ENCODE measurements at places on chromosomes 16 and 17.

GRCh38 chr16:87542531-87543102 lies 49.8 kb upstream of the ZCCHC14 start:
- DNase-seq = no peak

DNA sequence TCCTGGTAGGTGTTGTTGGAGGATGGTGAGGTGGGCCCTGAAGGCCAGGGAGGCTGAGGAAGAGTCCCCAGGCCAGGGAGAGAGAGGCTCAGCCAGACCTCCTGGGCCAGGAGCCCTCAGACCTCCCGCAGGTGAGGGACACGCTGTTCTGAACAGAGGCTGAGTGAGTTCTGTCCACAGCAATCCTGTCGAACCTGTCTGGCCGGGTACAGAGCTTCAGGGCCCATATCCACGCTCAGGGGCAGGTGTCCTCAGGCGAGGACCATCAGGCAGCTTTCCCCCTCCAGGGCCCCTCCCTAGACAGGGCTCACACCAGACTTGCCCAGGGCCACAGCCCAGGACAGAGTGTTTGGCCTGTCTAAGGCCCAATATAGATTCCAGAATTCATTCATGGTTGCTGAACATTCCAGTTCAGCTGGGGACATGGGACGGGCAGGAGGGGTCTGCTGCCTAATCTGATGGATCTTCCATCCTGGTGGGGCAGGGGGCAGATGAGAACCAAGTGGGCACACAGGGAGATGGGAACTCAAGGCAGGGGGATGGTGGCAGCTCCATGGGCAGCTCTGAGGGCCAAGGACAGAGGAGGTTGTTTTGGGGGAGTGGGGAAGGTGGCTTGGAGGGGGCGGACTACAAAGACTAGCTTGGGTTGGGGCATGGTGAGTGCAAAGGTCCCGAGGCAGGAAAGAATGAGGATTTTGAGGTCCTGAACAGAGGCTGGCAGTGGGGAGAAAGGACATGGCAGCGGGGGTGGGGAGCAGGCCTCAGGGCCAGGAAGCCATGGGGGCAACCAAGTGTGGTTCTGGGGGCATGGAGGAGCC lies 23.4 kb upstream of the MPRIP start:
- DNase-seq = no peak

- DNase-seq = no peak
Measured at GRCh38 chr16:67260426-67261063, 11.8 kb downstream of the SLC9A5 start.

DNA sequence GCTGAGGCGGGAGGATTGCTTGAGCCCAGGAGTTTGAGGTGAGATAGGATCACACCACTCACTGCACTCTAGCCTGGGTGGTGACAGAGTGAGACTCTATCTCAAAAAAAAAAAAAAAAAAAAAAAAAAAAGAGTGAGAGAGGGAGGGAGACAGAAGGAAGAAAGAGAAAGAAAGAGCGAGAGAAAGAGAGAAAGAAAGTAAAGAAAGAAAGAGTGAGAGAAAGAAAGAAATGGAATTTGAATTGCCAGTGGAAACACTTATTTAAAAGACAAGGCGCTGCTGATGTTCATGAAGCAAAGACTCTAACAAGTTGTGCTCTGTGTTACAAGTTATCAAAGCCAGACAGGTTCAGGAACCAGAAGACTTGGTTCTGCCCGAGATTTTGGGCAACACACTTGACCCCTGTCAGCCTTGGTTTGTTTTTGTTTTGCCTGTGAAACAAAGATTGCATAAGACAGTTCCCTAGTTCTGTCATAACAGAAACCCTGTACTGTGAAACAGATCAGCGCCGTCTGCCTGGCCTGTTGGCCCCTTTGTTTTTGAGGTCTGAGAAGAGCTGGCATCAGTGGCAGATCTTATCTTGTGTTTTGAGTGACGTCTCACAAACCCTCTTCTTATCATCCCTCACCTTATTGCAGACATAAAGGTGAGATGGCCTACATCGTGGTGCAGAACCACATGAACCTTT lies 55.4 kb upstream of the ENDOV start:
- DNase-seq = no peak

GRCh38 chr17:34146440-34147043 lies 108.5 kb upstream of the CCL2 start:
- DNase-seq = peak; percentile 57

- no peak for DNase-seq
Measured at GRCh38 chr17:39852239-39852638, 11.9 kb downstream of the IKZF3 start.

GRCh38 chr17:32174889-32175288 lies 32.6 kb downstream of the RHOT1 start:
- DNase-seq = no peak

DNA sequence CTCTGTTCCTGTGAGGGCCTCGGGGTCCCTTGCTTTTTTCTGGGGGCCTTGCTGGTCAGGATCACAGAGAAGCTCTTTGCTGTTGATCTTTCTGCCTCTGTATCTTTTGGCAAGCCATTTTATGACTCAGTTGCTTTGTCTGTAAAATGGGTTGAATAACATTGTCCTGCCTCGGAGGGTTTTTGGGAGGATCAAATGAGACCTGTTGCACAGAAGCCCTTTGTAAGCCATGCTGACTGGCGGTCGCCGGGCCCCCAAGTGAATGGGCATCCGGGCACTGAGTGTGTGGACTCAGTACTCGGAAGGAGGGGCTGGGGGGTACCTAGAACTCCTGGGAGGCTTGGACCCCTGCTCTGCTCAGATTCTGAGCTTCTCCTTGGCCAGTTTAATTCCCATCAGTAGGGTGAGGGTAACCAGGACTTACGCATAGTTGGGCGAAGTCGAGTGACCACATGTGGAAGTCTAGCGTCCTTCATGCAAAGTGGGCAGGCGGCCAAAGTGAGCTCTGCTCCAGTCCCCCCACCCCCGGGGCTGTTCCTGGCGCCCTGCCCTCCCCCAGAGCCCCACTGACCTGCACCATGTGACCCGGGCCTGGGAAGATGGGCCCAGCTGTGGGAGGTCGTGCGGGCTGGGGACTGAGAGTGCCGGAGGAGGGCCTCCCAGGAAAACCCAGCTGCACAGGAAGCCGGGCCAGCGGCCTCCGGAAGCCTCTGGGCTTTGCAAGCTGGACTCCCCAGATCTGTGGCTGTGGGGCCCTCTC lies 284.0 kb downstream of the SEC14L1 start:
- no peak for DNase-seq

GRCh38 chr16:89446136-89446974 lies 44.0 kb downstream of the ANKRD11 start:
- peak; percentile 53 for DNase-seq

DNA sequence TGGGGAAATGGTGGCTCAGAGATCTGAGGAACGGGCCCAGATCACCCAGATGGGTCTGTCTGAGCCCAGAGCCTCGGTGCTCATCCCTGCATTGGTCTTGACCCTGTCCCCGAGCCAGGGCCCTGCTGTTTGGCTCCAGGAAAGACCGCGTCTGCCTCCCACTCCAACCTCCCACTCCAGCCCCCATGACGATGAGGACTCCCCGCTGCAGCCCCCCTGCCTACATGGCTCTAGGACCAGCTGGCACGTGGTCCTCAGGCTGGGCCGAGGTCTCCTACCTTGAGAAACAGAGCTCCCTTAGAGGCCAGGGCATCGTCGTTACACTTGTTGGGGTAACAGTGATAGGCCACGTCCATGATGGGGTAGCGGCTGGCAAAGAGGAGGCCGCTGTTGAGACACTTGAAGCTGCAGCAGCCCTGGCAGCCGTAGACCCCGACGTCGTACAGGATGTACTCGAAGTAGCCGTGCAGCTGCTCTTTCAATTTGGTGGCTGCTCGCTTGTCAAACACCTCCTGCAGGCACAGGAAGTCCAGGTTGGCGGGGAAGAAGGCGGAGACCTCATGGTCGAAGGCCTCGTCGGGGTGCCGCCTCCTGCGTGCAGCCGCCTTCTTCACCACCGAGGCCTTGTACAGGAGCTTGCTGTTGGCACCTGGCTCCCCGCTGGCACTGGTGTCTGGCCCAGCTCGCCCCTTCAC lies 59.9 kb downstream of the PRMT7 start:
- peak; percentile 61 for DNase-seq

GRCh38 chr16:66701516-66701915 lies 5.0 kb upstream of the CMTM4 start:
- DNase-seq = no peak

DNA sequence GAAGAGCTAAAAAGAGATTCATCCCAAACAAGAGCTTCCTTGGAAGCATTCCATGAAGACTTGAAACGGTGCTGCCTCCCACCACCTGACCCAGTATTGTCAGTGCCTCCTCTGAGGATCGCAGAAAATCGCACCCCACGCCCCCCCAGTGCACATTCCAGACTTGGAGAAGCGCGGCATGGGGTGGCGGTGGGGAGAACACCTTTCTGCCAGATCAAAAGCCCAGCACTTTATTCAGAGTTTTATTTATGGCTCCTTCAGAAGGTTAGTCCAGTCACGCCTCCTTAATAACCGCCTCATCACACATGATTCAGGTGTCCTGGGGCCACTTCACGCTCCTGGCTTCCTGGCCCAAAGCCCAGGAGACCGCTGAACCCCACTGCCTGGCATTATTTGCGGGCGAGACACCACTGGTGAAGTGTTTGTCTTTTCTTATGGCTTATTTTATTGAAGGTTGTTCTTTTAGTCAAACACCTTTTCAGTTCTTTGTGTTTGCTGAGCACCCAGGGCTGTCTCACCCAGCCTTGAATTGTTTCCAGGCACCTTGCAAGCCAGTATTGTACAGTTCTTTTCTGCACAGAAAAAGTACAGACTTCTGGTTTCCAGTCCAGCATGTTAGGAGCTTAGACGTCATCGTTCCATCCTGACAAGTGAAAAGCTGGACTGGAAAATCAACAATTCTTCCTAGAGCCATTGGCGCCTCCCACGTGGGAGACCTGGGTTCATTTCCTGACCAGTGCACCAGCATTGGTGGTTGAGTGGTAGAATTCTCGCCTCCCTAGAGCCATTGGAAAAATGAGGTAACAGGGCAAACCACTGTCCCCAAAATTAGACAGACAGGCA lies 79.6 kb upstream of the CACNG5 start:
- DNase-seq = no peak

GRCh38 chr17:38324141-38324697 lies 19.5 kb downstream of the GPR179 start:
- no peak for DNase-seq

GRCh38 chr16:1899641-1900451 lies 18.4 kb downstream of the HS3ST6 start:
- no peak for DNase-seq

GRCh38 chr16:27725236-27726000 lies 175.5 kb downstream of the KATNIP start:
- DNase-seq = no peak

GRCh38 chr17:2008332-2009126 lies 16.6 kb downstream of the RTN4RL1 start:
- no peak for DNase-seq

- DNase-seq = no peak
Measured at GRCh38 chr17:17156511-17156910, 49.6 kb downstream of the PLD6 start.

GRCh38 chr17:4199818-4200402 lies 56.9 kb downstream of the CYB5D2 start:
- no peak for DNase-seq

GRCh38 chr17:9408868-9409829 lies 166.5 kb downstream of the STX8 start:
- no peak for DNase-seq

- no peak for DNase-seq
Measured at GRCh38 chr17:4520060-4520893, 21.6 kb downstream of the SPNS2 start.

DNA sequence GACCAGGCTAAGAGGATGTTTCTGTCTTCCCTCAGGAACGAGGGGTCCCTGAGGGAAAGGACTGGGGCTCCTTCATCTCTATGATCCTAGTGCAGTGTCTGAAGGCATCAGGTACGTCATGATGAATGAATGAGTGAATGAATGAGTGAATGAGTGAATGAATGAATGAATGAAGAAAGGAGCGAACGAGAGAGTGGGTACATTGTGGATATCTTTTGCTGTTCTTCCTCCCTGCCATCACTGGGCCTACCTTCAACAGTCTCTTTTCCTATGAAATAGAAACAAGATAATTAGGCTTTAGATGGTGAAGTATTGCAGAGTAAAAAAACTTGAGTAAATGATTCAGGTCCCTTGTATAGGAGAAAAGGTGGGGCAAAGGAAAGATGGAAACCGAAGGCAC lies 111.3 kb upstream of the CRHR1 start:
- DNase-seq = no peak

DNA sequence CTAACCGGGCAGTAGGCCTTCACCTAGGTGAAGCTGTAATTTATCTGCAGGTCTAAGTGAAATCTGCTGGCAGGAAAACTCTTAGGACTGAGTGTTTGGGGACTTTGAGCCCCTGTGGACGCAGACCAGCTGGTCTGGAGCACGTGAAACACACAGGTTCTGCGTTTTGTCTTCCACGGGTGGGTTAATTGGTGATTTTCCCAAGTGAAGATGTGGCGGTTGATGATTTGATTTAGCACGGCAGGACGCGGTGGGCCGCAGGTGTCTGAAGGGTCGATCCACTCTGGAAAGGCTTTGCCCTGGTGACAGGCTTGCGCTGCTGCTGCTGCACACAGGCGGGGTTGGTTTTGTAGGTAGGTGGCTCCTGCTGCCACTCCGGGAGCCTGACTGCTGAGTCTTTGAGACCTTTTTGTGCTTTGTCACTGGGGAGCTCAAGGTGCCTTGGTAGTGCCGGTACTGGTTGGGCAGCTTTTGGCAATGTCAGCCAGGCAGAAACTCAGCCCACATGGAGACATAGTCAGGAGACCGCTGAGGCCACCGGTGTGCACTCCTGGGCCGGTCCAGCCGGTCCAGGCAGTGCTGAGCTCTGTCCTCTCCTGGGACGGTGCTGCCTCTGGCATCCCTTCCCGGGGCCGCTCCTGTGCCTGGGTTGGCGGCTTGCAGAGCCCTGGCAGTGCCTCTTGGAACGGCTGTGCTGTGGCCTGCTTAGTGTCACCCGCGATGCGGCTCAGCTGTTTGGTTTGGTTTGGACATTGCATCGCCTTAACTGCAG lies 2.3 kb downstream of the BAIAP2 start:
- no peak for DNase-seq

GRCh38 chr16:55592306-55592705 lies 25.8 kb downstream of the CAPNS2 start:
- no peak for DNase-seq

DNA sequence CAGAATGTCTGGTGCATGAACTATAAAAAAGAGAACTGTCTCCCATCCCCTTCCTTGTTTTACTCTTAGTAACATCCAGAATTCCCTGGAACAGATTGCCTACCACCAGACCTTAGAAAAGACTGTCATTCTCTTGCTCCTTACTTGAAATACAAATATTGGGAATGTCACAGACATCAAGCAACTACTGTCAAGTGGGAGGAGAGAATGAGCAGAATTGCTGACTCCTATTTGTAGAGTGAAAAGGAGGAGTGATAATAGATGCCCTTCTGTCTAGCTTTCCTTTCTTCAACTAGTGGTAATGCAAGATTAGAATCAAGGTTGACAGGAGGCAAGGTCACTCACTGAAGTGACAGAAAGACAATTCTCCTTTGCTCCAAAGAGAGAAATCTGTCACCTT lies 23.9 kb upstream of the NOL11 start:
- DNase-seq = no peak

- DNase-seq = no peak
Measured at GRCh38 chr17:40095351-40095943, 4.9 kb downstream of the NR1D1 start.

GRCh38 chr17:2854143-2855055 lies 58.2 kb downstream of the RAP1GAP2 start:
- peak; percentile 46 for DNase-seq

Measured in activated T-cell treated with anti-CD3 and anti-CD28 coated beads, Interleukin-2, amount 50 U/mL, for 24 hours (primary cell).